ENCODE measurements at places on chromosomes 2 and 18.

DNA sequence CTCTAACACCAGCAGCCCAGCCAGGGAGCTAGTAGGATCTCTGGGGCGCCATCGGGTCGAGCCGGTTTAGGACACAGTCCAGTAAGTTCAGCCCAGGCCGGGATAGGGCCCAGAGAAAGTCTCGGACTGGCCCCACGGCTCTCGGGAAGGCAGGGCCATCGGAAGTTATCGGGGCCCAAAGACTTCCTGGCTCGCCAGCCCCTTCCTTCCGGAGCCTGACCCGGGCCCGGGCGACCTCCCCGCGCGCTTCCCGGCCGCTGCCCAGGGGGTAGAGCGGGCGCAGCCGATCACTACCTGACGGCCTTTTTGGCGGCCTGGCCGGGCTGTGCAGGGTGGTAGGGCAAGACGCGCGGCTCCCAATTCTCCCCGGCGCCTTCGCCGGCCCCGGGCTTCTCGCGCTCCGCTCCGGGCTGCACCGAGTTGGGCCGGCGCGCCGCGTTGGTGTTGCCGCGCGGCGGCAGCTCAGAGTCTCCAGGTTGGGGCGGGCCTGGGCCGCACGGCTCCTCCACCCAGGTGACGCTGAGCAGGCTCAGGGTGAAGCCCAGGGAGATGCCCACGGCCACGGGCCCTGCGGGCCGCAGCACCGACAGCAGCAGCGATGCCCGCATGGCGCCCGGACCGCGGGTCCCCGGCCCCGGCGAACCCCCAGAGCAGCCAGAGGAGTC, 546 bp downstream of the CHPF start:
- no peak for DNase-seq

GRCh38 chr2:36526226-36526625, 71.7 kb downstream of the FEZ2 start:
- DNase-seq = no peak

DNA sequence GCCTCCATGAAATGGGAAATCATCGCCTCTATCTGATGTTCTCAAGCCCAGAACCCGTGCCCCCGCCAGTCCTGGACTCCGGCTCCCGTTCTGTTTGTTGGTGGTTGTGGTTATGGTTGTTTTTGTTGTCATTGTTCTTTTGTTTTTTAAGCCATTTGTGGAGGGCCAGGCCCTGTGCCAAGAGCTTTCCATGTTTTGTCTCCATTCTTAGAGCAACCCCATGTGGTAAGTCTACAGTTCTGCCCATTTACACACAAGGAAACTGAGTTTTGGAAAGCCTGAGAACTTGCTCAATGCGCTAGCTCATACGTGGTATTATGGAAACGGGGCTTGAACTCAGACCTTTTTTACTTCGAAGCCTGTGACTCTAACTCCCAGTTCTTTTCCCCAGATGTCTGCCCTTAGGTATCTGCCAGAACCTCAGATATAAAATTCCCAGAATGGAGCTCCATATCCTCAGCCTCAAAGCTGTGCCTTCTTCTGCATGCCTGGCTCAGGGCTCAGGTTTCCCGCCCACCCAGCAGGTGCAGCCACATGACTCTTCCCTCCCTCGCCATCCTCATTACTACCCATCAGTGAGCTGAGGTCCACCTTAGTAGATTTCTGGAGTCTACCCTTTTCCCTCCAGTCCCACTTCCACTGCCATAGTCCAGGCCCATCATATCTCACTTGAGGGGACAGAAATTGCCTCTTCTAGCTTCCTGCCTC, 194.1 kb downstream of the KLHL29 start:
- no peak for DNase-seq

DNA sequence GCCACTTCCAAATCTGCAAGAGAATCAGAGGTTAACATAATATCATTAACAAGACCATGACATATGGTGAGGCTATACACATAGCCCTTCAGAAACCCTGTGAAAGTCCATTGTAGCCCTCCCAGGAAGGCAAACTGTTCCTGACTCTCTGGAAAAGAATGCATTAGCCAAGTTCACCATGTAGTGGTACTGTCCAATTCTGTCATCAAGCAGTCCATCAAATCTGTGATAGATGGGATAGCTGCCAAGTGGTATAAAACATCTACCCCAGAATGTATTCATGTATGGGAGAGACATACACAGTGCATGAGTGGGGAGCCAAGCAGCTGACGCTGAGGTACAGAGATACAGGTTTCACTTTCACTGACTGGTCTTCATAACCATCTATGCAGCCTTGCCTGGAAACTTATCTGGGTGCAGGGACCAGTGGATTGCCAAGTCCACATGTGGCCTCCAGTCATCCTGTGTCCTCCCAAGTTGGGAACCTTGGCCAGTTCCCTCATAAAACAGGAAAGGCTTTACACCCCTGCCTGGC, 281.1 kb downstream of the MBD2 start:
- DNase-seq = no peak

Measured in pancreas (tissue), 10 donors.